NCI-H524 treated with DMSO at 0.1 percent for 48 hours (cell line): ENCODE measurements at places on chromosomes 16 and 17.
A peak's percentile ranks its signal among the peaks of the same experiment; 100 is the strongest.

- DNase-seq: peak; percentile 7
These were observed 46.9 kb downstream of the IRX6 start for GRCh38 chr16:55370762-55371482.

- no peak for DNase-seq
These were observed 3.0 kb downstream of the CBX8 start for GRCh38 chr17:79793924-79794304.

- DNase-seq: no peak
These were observed 153.4 kb downstream of the ZFHX3 start for GRCh38 chr16:72894293-72895151.

DNA sequence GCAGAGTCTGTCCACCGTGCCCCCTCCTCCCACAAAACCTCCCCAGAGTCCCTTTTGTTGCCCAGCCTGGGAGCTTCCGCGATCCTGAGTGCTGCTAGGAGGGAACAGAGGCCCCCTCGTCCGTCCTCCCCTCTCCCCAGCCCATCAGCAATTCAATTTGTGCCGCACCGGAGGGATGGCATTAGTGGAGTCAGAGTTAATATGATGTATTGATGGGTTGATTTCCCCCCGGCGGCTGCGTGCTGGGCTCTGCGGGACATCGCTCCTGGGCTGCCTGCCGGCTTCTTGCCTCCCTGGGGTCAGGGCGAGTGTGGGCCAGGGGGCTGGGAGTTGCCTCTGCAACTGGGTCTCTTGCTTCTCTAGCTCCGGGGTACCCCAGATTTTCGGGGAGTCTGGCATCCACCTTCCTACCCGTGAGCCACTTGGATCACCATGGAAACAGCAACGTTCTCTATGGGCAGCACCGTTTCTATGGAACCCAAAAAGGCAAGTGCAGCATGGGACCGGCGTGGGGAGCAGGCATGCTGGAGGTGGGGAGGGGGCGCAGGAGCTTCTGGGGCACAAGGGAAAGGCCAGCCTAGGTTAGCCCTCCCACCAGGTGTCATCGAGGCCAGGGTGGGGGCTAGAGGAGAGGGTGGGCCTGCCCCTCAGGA is 42.9 kb downstream of the BAHCC1 start:
- DNase-seq: no peak
